ENCODE measurements at places on chromosomes 12 and 14.

DNA sequence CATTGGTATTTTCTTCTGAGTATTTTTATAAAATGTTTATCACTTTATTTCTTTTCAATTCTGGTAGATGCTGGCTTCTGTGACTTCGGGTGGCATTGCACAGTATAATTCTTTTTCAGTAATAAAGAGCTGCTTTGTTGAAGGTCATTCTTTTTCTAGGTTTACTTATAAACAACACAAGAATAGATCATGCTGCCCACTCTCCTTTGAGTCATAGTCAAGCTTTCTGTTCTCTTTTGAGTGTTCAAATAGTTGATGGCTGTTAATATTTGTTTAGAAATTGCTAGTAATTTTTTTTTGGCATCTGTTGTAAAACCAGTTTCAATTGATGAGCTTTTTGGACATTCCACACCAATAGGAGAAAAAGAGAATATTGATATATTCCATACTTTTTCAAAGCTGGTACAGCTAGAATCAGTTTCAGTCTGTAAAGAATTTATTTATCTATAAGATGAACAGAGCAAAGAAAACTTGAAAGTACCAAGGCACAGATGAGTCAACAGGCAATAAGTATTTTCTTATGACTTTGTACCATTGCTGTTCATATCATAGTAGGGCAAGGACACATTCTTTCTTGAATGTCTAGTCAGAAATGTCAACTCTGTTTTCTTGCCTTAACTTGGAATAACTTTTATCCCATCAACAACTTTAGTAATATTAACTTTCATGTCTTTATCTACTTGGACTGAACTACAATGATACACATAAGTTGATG, 513.0 kb upstream of the SEL1L start:
- DNase-seq = no peak

DNA sequence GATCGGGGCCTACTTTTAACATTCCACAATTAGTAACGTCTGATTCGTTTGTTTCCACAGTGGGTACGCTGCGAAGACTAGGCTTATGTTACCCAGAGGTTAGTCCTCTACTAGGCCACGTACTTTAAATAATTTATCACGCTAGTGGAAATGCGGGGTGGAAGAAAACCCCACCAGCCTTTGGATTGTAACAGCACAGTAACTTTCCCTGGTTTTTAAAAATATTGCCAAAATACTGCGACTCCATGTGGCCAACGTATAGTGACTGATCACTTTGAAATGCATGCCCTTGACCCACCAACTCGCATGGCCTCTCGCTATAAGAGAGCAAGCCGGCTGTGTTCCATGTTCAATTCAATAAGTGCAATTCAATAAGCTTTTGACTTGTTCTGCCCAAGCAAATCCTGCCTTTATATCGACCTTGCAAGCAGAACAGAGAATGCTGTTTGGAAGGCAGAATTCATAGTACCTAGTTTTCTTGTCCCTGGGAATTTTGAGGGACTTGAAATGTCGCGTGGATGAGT, 882 bp upstream of the GTF2A1 start:
- peak; percentile 81 for DNase-seq

DNA sequence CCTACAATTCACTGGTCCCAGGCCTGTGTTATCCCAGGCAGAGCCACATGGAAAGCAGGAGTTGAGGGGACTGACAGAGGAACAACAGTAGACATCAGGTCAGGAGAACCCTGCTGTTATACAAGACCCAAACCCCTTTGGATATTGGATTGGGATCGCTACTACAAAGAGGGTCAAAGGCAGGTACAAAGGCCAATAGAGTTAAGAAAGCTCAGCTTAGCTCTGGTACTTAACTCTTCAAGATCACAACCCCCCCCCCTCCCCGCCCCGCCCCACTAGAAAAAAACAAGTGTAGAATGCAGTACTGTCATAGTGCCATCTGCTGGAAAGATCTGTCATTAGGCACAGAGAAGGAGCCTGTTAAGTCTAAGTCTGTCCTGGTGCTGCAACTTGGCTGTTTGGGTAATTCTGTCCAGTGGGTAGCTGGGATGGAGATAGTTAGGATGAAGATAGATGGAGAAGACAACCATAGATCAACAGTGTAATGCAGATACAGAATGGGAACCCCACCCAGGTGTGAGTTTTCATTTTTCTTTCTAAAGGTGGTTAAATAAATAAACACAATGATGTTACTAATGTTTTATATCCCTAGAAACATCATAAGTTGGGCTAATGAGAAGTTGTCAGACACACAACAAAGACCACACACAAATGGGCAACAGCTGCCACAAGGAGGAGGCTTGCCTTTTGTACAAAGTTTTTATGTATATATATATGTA, 17.2 kb downstream of the REM2 start:
- DNase-seq = peak; percentile 14

DNA sequence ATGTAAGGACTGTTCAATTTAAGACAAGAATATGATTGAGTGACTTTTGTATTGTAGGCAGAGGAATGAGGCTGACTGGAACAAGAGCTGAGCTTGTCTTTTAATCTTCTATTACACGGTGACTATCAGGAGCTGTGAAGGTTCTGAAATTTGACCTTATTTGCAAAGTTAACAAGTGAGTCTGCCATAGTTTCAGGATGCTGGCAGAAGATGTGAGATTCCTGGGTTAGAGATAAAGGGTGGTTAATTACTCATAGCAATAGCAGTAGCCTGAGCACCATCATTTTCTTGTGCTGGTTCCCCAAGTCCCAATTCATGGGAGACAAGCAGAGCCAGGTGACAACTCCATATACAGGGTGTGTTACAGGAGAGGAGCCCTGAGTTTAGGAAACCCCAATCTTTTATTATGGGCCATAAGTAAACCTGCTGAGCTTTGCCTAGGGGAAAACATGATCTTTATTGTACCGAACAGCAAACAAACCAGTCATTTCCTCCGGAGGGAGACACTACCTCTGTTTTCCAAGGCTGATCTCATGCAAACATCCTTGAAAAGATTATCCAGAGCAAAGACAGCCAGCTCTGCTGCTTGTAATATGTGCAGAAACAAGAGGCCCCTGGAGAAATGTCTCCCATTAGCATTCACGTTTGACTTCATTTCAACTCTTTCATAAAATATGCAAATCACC, 51.7 kb upstream of the DDX11 start:
- peak; percentile 27 for DNase-seq

- no peak for DNase-seq
These were observed 21.6 kb downstream of the KIF26A start for GRCh38 chr14:104159990-104160389.
